Cortex of kidney (tissue), 1 donor: ENCODE measurements at places on chromosomes 6 and 20.

- no peak for DNase-seq
Measured at GRCh38 chr6:42407379-42407778, 44.3 kb downstream of the TRERF1 start.

DNA sequence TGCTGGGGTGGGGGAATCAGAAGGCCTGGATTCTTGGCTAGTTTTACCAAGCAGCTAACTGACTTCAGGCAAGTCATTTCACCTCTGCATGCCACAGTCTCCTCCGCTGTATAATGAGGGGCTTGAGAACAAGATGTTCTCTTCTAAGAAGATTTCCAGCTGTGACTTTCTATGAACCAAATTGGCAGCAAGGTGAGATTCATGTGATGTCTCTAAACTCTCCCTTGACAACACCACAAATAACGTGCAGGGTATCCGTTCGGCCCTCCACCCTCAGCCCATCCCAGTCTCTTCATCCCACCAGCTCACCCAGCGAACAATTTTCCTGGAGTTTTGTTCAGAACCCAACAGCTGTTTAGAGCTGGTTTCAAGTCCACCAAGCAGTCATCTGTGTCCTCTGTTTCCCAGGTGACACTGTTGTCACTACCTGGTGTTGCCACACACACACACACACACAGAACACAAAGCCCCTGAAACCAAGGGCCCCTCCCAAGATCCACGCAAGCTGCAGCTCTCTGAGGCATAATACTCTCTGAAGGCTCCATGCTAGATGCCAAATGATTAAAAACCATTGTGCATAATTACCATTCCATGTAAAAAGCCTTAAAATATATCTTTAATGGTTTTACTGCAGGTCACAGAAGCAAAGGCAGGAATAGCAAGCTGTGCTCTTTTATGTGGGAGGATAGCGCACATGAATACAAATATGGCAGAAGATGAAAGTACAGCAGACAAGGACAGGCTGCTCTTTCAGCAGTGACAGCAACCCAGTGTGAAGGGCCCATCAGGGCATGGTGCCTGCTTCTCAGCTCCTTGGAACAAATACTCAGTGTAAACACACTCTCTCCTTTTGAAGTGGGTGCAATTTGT is 48.2 kb downstream of the ARHGAP18 start:
- no peak for DNase-seq

DNA sequence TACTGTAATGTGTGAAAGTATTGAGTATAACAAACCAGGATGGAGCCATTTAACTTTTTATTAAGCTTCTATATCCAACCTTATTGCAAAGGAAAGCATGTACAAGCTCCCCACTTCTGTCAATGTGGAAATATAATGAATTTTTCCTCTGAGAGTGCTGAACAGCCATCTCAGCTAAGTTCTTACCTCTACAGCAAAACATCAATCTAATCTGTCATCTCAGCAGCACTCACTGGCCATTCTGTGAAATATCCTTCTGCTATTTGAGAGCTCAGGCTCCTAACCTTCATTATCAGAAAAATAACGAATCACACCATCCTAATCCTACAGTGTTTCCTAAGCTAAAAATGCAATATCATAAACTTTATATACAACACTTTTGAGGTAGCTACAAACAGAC is 194.0 kb upstream of the RNF217 start:
- no peak for DNase-seq

GRCh38 chr20:43444107-43444506 is 13.6 kb upstream of the SRSF6 start:
- no peak for DNase-seq

GRCh38 chr6:81304466-81304865 is 448.0 kb downstream of the TENT5A start:
- DNase-seq: no peak

DNA sequence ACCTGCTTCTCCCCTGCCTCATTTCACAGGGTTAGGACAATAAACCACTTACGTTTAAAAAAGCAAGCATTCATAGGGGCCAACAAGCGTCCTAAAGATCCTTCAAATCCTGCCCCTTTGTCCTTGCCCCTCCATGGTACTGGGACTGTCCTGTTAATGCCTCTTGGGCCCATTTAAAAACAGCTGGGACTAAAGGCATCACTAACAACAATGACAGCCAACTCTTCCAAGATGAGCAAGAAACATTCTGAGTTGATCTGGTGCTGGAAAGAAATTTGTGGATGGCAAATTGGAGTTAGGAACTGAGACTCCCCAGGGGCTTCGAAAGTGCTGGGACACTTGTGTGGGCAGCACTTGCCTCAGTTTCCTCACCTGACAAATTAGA is 93.4 kb downstream of the ZMYND8 start:
- DNase-seq: no peak

- DNase-seq: no peak
Measured at GRCh38 chr6:110618591-110619267, 142.3 kb upstream of the SLC22A16 start.

- no peak for DNase-seq
Measured at GRCh38 chr20:1900321-1900801, 5.2 kb downstream of the SIRPA start.

GRCh38 chr20:21053002-21053762 is 53.0 kb downstream of the LINC00237 start:
- DNase-seq: no peak

- DNase-seq: no peak
Measured at GRCh38 chr6:53529324-53530036, 15.4 kb downstream of the GCLC start.

GRCh38 chr6:162108041-162108440 is 619.5 kb downstream of the PRKN start:
- DNase-seq: no peak

GRCh38 chr6:36682328-36683144 is 4.0 kb downstream of the CDKN1A start:
- no peak for DNase-seq

DNA sequence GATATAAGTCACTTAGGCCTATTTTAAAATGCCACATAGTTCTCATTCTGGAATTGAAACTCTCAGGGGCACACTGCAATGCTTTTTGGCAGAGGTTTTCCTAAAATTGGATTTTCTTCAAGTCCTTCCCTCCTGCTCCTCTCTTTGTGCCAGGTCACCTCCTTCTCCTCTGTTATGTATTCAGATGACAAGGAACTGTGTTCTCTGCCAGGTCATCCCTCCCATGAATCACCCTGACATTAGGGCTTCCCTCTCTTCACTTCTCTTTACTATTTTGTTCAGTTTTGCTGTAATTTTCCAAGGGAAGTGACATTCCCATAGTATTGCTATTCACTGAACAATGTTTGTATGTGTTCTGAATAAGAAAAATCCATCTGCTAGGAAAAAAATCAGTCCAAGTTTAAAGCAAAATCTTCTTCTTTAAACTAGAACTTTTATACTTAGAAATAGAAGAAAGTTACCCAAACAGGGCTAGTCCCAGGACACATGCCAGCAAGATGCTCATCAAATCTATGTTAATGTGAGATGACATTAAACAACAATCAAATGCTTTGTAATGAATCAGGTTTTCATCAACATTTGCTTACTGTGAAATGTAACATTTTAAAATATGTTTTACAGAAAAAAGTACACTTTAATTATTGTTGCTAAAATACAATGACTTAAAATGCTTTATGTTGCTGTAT is 461.1 kb downstream of the MMUT start:
- DNase-seq: no peak

DNA sequence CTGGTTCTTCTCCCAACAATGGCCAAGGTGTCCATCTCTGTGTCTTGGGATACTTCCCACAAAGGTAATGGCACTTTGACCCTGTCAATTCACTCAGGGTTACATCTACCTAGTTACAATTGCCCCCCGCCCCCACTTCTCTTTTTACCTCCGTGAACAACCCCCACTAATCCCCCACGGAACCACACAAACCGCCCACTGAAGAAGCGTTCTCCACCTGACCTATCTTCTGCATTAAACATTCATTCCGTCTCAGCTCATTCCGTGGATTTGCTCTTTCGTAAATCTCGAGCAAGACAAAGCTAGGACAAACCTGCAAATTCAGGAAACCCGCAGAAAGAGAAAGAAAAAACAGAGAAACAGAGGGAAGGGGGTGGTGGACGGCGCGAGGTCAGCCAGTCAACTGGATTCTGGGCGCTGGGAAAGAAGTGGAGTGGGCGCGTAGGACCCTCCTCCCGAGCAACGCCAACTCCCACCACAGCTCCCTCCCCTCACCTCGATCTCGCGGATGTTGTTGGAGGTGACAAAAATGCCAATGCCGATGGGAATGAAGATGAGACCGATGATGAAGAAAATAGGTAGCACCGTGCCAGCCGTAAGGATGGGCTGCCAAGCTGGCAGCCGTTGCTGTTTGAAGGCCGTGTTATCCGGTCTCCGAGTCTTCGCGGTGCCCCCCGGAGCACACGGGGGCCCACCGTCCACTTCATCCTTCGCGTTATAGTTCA is 523 bp downstream of the TMEM30A start:
- no peak for DNase-seq

GRCh38 chr6:99882128-99882702 is 111.8 kb downstream of the MCHR2 start:
- DNase-seq: no peak

DNA sequence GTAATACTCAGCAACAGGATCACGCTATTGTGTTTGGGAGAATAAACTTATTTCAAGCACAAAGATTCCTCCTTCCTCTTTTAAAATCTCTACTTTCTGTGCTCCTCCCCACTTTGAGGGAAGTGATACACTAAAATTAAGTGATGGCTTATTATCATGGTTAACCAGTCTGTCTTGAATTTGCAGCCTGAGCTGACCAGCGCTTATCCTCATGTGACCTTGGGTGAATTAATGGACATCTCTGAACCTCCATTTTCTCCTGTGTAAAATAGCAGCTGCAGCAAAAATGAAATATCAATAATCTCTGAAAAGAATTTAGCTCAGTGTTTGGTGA is 222.6 kb downstream of the BCAS1 start:
- DNase-seq: no peak

- DNase-seq: no peak
Measured at GRCh38 chr6:144123836-144124235, 26.5 kb upstream of the STX11 start.

DNA sequence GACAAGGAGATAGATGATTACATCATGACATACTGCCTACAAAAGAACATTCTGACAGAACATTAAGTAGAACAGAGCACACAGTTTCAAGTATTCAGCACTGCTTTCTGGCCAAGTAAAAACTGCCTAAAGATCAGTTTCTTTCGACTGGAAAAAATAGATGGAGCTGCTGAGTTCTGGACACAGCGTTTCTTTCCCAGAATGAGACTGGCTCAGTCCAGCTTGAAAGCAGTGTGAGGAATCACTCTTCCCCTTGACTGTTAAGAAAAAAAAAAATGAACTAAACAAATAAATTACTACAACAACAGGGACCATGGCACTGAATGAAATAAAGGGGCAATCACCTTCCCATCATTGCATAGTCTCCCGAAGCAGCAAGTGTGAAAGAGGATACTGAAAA is 4.4 kb upstream of the LYRM2 start:
- DNase-seq: no peak

- no peak for DNase-seq
Measured at GRCh38 chr20:58130581-58130980, 97.9 kb downstream of the ANKRD60 start.

- DNase-seq: no peak
Measured at GRCh38 chr6:141925001-141925400, 207.7 kb upstream of the GJE1 start.

GRCh38 chr6:108526739-108527174 is 34.0 kb upstream of the FOXO3 start:
- no peak for DNase-seq

GRCh38 chr6:84525907-84526306 is 238.5 kb downstream of the TBX18 start:
- no peak for DNase-seq
